ENCODE measurements at places on chromosomes 12 and 14. TPM values are rescaled to one million over a fixed set of nuclear protein-coding genes. Genes with fewer than 3 reads are reported as not detected.
A peak's percentile ranks its signal among the peaks of the same experiment; 100 is the strongest.

A2M gene
- total RNA-seq = 0.56 TPM

DNA sequence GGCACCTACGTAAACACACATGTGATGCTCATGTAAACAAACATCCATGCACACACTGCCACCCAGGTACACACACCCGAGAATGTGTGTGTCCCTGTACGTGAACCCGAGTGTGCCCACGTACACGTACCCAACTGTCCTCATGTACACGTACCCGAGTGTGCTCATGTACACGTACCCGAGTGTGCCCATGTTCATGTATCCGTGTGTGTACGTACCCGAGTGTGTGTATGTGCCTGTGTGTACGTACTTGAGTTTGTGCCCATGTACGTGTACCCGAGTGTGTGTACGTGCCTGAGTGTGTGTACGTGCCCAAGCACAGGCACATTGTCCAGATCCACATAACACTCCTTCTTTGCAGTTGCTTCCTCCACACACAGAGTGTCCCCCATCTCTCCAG, 45.0 kb downstream of the LRCOL1 start:
- no peak for DNase-seq

GRCh38 chr12:75560167-75560566, 48.8 kb upstream of the KRR1 start:
- peak; percentile 63 for DNase-seq

ETV6 gene
- total RNA-seq = 9.4 TPM

- DNase-seq = no peak
Measured at GRCh38 chr12:42652048-42652447, 62.5 kb upstream of the PRICKLE1 start.

DNA sequence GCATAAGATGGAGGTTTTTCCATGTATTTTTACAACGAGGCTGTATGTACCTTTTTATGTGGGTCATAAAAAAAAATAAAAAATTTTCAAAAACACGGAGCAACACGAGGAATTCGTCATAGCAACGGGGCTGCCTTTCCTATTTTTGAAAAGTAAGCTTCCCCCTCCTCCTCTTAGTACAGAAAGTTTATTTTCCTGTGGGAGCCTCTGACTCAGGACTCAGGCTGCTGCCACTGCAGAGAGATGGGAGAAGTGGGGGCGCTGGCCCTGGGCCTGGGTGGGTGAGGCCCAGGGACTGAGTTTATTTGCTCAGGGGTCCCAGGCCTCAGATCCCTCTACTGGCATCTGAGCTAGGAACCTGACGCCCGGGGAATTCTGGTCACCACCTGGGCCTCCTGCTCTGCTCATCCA, 10.2 kb upstream of the CMKLR1 start:
- no peak for DNase-seq

DNA sequence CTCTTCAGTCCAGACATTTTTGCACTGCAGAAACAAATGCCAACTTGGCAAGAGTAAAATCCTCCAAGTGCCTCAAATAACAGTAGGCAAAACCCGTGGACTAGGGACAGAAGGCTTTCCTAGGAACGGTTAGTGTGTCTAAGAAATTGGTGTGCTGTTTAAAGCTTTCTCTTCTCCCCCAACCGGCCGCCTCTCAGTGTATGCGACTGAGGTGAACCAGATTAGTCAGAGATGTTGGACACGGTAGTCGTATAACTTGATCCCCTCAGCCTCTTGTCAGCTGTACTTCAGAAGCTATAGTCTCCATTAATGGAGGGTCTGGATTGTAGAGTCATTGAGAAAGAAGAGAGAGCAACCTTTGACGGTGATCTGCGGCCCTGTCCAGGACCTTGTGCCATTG, 21.7 kb downstream of the PPFIBP1 start:
- DNase-seq = no peak

- DNase-seq = no peak
Measured at GRCh38 chr12:129298921-129299320, 445.6 kb downstream of the GLT1D1 start.

- no peak for DNase-seq
Measured at GRCh38 chr14:69328317-69328716, 68.4 kb downstream of the GALNT16 start.

DNA sequence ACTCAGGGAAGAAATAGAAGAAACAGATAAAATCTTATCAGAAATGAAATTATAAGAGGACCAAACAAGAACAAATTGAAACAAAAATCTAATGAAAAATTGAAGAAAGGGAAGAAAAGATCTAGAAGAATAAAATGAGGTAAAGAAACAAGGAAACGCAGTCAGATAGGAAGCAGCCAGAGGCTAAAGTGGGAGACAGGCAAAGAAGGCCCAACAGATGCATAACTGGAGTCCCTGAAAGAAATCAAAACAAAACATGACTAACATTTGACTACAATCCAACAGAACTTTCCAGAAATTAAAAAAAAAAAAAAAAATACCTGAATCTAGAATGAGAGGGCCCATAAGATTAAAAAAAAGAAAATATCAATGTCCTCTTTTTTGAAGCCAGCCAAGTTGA, 65.6 kb downstream of the AMN start:
- no peak for DNase-seq

DNA sequence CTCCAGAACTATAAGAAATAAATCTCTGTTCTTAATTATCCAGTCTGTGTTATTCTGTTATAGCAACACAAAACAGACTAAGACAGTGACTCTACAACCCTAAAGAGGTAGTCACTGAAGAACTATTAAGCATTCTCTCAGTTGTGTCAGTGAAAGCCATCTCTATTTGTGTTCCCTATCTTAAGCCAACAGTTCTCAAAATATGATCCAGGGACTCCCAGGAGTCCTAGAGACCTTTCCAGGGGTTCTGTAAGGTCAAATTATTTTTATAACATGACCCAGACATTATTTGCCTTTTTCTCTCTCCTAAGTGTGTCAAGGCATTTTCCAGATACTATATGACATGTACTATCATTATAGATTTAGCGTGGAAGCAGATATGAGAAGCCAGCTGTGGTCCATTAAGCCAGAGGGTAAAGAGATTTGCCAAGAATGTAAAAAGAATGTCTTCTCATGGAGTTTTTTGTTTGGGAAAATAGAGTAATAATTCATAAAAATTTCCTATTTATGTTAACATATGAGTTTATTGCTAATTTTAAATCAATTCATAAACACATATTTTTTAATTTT, 315.8 kb downstream of the RGS6 start:
- DNase-seq = no peak

DNA sequence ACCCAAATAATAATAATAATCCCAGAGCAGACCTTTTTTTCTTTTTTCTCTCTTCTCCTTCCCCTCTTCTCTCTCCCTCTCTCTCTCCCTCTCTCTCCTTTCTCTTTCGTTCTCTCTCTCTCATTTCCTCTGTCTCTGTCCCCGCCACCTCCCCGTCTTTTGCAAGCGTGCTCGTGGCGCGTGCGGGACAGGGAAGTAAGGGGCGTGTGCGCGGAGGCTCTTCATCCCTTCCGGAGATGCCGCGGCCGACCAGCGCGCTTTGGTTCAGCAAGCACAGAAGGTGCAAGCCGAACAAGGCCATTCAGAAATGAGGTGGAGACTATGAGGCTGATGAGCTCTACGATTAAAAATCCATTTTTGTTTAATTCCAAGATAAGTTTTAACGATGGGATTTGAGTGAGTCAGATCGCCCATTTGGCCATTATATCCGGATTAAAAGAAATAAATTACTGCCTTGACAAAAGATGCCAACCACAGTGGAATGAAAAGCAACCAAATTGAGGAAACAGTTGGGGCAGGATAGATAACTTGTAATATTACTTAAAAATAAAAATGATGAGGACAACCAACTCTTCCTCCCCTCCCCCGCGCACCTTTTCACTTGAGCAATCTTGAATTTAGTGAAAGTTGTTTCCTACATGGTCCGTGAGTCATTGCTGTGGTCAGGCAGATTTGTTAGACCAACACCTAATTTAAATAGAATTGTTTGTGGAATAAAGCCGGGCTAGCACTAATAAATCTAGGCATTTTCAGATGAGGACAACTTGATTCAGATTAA, 1.2 kb upstream of the AMIGO2 start:
- peak; percentile 50 for DNase-seq

DNA sequence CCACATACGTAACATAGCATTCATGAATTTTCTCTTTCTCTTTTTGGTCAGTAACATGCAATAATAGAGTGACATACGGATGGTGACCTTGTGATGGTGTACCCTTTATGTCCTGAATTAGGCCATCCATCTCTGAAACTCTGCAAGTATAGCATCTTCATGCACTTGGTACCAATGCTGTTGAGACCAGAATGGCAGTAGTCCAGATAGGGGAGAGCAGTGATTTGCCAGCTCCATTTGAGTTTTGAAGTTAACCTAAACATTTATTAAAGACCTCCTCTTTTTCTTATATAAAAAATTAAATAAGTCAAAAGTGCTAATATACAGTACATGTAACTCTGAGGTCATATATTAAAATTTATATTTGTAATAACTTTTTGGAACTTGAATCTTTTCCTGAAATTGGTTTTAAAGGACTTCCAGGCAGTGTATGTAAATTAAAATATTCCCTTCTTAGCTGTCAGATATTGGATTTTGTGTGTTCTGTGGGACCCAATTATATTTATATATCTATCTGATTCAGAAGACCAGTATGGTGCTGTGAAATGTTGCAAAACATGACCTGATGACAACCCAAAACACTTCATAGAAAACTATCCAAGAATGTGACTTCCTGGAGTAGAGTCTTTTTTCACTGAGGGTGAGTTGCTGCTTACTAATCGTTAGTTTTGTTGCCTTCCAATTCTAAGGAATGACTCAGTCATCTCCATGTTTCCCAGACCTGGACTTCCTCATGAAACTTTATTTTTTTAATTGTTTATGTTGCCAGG, 3.5 kb downstream of the ELK3 start:
- DNase-seq = peak; percentile 97

GRCh38 chr12:19539836-19540235, 100.5 kb downstream of the AEBP2 start:
- DNase-seq = no peak

RAPGEF3 gene
- 0.83 TPM for total RNA-seq

DNA sequence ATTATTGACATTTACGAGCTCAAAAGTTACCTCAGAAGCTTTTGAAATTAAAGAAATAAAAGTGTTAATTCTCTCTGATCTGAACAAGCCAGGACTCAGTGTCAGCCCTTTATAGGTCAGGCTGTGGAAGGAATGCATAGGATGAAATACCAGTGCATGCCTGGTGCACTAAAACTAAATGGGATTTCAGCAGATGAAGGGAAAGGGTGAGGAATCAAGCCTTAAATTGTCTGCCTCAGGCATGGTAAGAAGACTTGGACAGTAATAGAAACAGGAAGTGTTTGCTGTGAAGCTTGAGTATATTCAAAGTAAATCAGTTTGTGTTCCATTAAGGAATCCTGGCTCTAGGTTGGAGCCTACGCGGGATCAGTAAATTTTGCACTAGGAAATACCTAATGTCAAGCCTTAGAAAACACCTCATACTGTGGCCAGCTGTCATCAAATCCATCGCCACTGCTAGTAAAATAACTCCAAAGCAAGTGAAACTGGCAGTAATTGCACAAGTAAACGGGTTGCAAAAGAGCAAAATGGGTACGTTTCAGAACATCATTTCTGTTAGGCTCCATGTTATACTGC, 76.3 kb downstream of the PDE3A start:
- no peak for DNase-seq

DNA sequence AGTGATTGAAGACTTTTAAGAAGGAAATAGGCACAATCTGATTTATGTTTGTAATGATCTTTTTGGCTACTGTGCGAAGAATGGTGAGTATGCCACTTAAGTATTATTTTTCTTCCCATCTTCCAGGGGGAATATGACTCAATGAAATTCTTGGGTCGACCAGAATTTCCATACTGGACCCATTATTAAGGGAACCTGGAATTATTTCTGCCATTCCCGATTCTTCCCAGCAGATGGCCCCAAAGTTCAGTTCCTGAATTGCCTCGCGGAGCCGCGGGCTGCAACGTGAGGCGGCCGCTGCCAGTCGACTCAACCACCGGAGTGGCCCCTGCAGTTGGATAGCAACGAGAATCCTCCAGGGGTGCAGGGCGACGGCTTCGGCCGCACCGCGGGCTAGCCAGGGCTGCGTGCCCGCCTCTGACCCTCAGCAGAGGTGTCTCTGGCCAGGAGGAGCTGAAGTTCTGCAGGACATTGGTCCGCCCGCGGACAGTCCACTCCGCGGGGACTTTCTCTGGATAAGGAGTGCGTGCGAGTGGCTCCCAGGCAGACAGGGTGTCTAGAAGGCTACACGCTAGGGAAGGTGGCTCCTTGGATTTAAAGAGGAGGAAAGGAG, 628 bp upstream of the TSHR start:
- peak; percentile 72 for DNase-seq

GRCh38 chr12:93180566-93180965, 197.2 kb upstream of the NUDT4 start:
- no peak for DNase-seq

GRCh38 chr12:108643941-108644810, 10.5 kb upstream of the SELPLG start:
- no peak for DNase-seq

- no peak for DNase-seq
Measured at GRCh38 chr12:60980558-60980957, 1279.6 kb upstream of the USP15 start.

- DNase-seq = no peak
Measured at GRCh38 chr12:131851741-131852550, 23.8 kb downstream of the MMP17 start.

DNA sequence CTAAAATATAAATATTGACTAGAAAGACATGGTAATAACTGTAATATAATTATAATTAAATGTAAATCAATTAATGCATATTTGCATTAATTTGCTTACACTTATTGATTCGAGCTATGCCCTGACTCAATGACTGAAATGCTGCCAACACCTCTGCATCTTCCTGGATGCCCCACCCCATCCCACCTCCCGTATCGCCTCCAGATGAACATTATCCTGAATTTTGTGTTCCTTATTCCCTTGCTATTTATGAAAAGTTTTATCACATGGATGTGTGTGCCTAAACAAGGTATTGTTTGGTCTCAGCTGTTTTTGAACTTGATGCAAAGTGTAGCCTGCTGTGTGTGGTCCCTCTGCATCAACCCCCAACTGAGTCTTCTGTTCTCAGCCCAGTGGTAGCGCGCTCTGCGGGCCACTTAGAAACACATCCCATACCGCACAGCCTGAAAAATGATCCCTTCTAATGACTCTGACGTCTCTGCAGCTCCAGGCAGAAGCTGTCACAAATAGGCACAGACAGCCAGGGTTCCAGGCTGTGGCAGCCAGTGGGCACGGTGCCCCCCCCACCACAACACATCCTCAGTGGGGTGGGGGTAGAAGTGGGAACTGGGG, 96.5 kb downstream of the PRMT8 start:
- DNase-seq = no peak
